ENCODE measurements at places on chromosomes 1 and 21. TPM values are rescaled to one million over a fixed set of nuclear protein-coding genes. Genes with fewer than 3 reads are reported as not detected.

Gene TAL1
- 36.8 TPM for total RNA-seq

Gene LENEP
- total RNA-seq, result 0.40 TPM

Gene NIBAN1
- 12.2 TPM for total RNA-seq

Gene TENT5C
- total RNA-seq, result 0.14 TPM

Gene CRNN
- not detected for total RNA-seq

Gene ELF3
- total RNA-seq, result 0.13 TPM

Gene S100B
- not detected for total RNA-seq

Gene TDRKH
- 14.9 TPM for total RNA-seq

Gene PGLYRP3
- total RNA-seq, result not detected

Gene SEMA4A
- 1.0 TPM for total RNA-seq

Gene AHCTF1
- 69.0 TPM for total RNA-seq

Gene KPRP
- not detected for total RNA-seq

Gene PRKAA2
- 11.2 TPM for total RNA-seq

Gene KCNT2
- total RNA-seq, result 0.57 TPM

Gene PAQR7
- 2.7 TPM for total RNA-seq

Gene ATP1A2
- not detected for total RNA-seq

Gene GCLM
- 60.2 TPM for total RNA-seq

Gene FLG2
- total RNA-seq, result not detected

Gene MYOG
- total RNA-seq, result not detected

Gene CDC42SE1
- 80.0 TPM for total RNA-seq

Gene C1QA
- total RNA-seq, result not detected

Gene MAP3K21
- total RNA-seq, result 1.4 TPM

Gene DLGAP3
- total RNA-seq, result 0.07 TPM

Gene TMEM125
- not detected for total RNA-seq

Gene RCSD1
- 0.07 TPM for total RNA-seq

Gene F5
- 0.36 TPM for total RNA-seq

Gene TRIM63
- total RNA-seq, result not detected

Gene TNFRSF9
- 0.13 TPM for total RNA-seq

Gene GNAT2
- total RNA-seq, result 0.13 TPM

Gene POU3F1
- total RNA-seq, result not detected

Gene LUZP1
- 96.3 TPM for total RNA-seq

Gene HTR6
- not detected for total RNA-seq

Gene FNDC5
- total RNA-seq, result 0.13 TPM

Gene OR2G6
- not detected for total RNA-seq

Gene KIF21B
- total RNA-seq, result 2.7 TPM

Gene C1orf56
- total RNA-seq, result 2.9 TPM

Gene TCHHL1
- not detected for total RNA-seq

Gene CD247
- total RNA-seq, result 0.53 TPM

Gene MROH9
- total RNA-seq, result not detected

Gene OR2L8
- not detected for total RNA-seq

Gene TEKT2
- not detected for total RNA-seq

Gene HSPB7
- not detected for total RNA-seq

Gene ATAD3C
- not detected for total RNA-seq

Gene PDZK1IP1
- total RNA-seq, result not detected

Gene TRIM45
- total RNA-seq, result 1.4 TPM

Gene RGS16
- total RNA-seq, result not detected

Gene ETS2
- total RNA-seq, result 76.2 TPM

Gene MRAP
- not detected for total RNA-seq

Gene ALPL
- total RNA-seq, result not detected

Gene C8B
- total RNA-seq, result not detected
